ENCODE measurements at places on chromosomes 16 and 17.

- DNase-seq = no peak
Observed at GRCh38 chr16:13517841-13518240, 402.1 kb upstream of the ERCC4 start.

DNA sequence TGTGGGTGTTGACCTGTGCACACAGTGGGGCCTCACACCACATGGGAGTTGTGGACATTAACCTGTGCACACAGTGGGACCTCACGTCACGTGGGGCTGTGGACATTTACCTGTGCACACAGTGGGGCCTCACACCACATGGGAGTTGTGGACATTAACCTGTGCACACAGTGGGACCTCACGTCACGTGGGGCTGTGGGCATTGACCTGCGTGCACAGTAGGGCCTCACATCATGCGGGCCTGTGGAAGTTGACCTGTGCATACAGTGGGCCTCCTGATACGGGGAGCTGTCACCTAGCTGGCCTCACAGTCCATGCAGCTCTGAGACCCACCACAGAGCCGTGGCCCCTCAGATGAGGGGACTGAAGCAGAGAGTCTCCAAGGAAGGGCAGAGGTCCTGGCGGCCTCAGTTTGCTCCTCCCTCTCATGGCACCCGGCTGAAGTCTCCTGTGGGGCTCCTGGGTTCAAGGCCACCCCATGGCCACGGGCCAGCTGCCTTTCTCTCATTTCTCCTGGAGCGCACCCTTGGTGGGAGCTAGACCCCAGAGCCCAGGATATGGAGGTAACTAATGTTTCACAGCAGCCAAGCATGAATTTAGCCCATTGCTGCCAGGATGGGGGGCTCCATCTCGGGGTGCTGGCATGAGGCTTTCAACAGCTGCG lies 21.0 kb downstream of the CACNA1H start:
- DNase-seq = no peak

DNA sequence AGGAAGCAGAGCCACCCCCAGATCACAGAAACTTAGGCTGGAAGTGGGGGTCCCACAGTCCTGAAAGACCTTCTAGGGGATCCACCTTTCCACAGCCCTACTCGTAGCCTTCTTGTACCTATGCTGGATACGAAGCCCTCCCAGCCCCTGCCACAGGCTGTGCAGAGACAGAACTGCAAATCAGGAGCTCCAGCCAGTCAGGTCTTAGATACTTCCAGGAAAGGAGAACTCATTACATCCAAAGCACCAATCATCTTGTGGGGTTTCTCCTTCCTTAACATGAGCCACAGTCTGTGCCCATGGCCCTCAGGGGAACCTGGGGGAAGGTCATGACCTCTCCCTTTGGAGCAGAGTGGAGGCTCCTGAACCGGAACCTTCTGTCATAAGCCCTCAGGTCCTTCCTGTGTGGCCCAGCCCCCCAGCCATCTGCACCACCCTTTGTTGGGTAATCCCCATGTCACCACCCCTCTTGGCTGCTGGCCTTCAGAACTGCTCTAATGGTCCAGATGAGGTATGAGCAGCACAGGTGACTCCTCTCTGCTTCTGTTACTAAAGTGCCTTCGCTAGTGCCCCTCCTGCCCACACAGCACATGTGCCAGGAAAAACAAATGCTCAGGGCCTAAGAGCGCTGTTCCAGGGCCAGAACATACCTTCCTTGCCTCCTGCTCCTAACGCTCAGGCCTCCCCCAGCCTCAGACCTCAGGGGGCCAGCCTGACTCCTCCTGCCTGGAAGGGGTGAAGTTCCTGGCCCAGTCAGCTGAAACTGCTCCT lies 14.6 kb downstream of the SRCIN1 start:
- no peak for DNase-seq

- no peak for DNase-seq
Observed at GRCh38 chr17:33667671-33668070, 374.6 kb upstream of the ASIC2 start.

DNA sequence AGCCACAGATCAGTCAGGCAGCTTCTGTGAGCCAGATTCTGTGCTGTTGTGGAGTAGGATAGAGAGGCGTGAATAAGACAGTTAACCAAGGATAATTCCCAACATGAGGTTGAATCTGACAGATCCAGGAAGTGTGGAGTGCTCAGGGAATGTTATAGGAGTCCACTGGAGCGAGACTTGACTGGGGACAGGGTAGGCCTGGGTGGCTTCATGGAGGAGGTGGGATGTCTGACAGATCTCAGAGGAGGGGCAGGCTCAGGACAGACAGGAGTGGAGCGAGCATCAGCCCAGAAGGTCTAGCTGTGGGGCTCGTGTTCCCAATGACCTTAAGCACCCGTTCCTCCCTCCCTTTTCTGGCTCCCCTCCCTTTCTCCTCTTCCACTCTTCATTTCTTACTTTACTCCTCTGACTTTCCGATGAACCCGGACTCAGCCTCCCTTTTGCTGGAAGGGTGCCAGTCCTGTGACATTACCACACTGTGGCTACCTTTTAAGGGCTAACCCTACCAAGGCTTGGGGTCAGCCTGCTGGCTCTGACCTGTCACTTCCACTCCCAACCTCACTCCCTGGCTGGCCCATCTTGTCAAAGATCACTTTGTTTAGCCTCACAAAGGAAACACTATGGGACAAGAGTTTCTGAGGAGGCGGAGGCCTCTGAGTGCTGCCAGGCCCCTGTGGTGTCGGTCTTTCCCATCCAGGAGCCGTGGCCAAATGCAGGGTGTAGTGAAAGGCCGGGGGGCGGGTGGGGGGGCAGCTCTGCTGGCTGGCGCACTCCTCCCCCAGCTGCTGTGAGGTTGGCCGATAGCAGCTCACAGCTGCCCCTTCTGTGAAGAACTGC lies 28.5 kb upstream of the EFCAB13 start:
- DNase-seq = no peak

GRCh38 chr16:85552980-85553435 lies 60.1 kb upstream of the GSE1 start:
- DNase-seq = no peak

- no peak for DNase-seq
Observed at GRCh38 chr17:64332502-64332901, 58.2 kb downstream of the PECAM1 start.

DNA sequence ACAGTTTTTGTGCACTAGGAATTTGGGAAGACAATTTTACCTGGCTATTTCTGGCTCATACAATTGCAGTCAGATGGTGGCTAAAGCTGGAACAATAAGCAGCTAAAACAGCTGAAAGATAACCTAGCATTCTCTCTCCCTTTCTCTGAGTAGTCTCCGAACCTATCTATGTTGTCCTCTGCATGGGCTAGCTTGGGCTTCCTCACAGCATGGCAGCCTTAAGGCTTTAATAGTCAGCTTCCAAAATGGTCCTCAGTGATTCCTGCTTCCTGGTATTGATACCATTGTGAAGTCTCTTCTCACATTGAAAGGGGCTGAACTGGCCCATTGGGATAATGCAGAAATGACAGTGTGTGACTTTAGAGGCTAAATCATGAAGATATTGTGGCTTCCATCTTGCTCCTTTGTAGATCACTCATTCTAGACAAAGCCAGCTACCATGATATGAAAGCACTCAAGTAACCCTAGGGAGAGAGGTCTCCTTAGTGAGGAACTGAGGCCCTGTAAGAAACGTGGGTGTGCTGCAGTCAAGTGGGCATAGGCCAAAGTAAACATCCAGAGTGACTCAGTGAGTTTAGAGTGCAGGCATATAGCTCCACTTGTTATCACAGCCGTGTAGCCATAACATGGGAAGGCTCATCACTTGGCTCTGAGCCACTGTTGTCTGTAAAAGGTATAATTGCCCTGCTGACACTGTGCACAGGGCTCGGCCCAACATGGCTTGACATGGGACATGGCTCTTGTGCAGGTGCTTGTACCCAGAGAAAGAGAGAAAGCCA lies 5.5 kb upstream of the VKORC1 start:
- no peak for DNase-seq

GRCh38 chr16:2186064-2186463 lies 10.3 kb downstream of the CASKIN1 start:
- DNase-seq = no peak

- no peak for DNase-seq
Observed at GRCh38 chr17:74452033-74452840, 14.2 kb upstream of the CD300A start.

DNA sequence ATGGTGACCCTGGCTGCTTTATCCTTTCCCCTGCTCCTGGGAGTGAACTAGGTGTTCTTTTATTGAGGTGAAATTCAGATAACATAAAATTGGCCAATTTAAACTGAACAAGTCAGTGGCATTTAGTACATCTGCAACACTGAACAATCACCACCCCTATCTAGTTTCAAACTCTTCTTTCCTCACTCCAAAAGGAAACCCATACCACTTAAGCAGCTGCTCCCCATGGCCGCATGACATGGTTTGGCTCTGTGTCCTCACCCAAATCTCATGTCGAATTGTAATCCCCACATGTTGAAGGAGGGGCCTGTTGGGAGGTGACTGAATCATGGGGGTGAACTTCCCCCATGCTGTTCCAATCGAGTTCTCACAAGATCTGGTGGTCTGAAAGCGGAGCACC lies 154.1 kb downstream of the STX8 start:
- no peak for DNase-seq

- DNase-seq = no peak
Observed at GRCh38 chr16:11980136-11980844, 3.8 kb downstream of the SNX29 start.

DNA sequence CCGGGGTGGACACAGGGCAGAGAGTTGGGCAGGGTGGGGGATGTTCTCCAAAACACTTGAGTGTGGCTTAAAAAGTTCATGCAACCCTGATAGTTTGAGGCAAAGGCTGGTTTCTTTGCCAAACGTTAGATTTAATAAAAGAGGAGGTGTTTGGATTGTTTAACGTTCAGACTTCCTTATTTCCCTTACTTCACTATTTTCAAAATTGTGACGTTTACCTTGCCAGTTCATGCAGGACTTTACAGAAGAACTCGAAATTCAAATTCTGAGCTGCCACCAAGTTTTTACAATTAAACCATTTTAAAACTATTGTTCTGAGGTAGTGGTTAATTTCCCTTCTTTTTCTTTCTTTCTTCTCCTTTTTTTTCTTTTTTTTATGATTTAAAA lies 5.5 kb downstream of the SEC14L1 start:
- no peak for DNase-seq

DNA sequence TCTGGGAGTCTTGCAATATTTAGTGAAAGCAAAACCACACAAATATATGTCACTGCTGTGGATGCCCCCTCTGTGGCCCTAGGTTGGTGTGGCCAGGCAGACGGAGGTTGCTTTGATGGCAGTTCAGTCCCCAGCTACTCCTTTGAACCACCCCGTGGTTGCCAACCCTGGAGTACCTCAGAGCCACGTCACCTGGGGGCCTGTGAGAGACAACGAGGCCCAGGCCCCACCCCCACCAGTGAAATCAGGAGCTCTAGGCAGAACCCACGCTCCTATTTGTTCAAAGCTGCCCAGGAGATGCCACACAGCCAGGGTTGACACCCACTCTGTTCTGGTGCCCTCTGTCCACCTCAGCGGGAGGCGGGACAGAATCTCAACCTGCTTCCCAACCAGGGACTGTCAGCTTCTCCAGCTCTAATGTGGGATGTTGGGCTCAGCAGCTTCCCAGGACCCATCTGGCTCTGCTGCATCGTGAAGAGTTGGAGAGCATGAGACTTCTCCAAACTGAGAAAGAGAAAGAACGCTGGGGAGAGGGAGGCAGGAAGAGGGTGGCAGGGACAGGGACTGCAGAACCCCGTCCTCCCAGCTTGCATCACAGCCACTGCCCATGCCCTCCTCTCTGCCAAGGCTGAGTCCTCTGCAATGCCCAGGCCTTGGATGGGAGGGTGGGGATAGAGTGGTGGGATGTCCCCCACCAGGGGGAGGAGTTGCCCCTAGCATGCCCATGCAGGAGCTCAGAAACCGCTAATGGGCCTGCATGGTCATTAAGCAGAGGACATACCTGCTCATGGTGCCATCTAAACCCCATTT lies 81.8 kb downstream of the C16orf78 start:
- no peak for DNase-seq

- no peak for DNase-seq
Observed at GRCh38 chr17:17511881-17512858, 16.0 kb upstream of the RASD1 start.

DNA sequence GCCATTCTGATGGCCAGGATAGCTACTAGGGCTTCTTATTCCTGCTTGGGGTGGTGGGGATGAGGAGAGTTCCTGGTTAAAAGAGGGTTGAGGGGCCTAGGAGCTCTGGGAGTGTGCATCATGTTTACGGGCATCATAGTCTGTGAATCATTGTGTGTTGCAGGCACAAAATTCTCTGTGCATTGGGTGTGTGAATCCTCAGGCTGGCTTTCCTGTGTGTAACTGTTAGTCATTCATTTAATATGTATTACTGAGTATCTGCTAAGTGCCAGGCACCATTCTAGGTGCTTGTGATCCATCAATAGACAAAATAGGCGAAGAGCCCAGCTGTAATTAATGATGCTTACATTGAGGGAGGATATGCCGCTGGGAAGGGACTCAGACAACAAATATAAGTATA lies 5.8 kb downstream of the PPY start:
- DNase-seq = no peak

GRCh38 chr16:84239141-84239769 lies 557 bp downstream of the KCNG4 start:
- DNase-seq = no peak

GRCh38 chr16:56852401-56852730 lies 12.6 kb upstream of the SLC12A3 start:
- no peak for DNase-seq

- DNase-seq = no peak
Observed at GRCh38 chr16:2231016-2231931, 5.0 kb upstream of the DNASE1L2 start.

- no peak for DNase-seq
Observed at GRCh38 chr16:28182183-28182582, 29.6 kb downstream of the XPO6 start.

- DNase-seq = no peak
Observed at GRCh38 chr16:17307504-17307903, 163.3 kb downstream of the XYLT1 start.

DNA sequence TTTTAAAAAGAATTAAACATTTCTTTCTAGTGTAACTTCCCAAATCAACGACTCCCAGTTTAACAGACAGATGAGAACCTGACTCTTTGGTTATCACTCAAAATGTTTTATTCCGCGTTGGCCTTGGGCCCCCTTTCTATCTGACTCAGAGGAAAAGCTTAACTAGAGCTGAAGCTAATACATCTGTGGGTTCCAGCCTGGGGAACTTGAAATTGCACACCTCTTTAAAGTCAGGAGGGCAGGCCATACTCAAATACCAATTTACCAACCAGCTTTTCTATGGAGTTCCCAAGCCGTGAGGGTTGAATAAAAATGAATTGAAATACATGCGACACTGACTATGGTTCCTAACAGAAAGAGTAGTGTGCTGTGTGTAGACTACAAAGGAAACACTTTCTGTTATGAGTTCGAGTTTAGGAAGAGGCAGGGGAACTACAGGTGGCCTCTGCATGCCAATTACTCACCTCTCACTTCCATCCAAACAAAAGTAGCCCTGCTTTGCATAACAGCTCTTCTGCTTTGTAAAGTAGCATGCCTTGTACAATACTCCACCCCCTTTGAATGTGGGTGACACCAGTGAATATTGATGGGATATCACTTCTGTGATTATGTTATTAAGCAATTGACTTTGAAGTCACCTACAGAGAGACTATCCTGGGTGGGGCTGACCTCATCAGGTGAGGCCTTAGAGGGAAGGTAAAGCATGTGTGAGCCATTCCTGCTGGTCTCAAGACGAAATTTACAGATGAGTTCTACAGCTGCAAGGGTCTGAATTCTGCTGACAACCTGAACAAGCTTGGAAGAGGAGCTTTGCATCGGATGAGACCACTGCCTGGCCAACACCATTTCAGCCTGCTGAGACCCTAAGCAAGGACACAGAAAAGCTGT lies 92.1 kb downstream of the WDR59 start:
- DNase-seq = no peak

- no peak for DNase-seq
Observed at GRCh38 chr16:68374961-68375660, 64.3 kb downstream of the PRMT7 start.

- DNase-seq = no peak
Observed at GRCh38 chr16:31712064-31712540, 161.5 kb upstream of the ZNF267 start.
